ENCODE measurements at places on chromosomes 6 and 20.

- no peak overlapping the region for H3K4me3 ChIP-seq
- H3K27ac ChIP-seq = peak overlapping the region; percentile 7
- H3K36me3 ChIP-seq = peaks cover 8% of the 10 kb centered on the region
- DNase-seq = no peak
- H3K27me3 ChIP-seq = no peaks in the 10 kb centered on the region
Measured at GRCh38 chr6:13666194-13667105, 45.2 kb downstream of the RANBP9 start.

- no peak for DNase-seq
- H3K27ac ChIP-seq = no peak overlapping the region
- no peaks in the 10 kb centered on the region for H3K27me3 ChIP-seq
- H3K4me1 ChIP-seq = peaks cover 13% of the 10 kb centered on the region
- H3K4me3 ChIP-seq = no peak overlapping the region
Measured at GRCh38 chr6:42333612-42334011, 116.0 kb upstream of the MRPS10 start.

DNA sequence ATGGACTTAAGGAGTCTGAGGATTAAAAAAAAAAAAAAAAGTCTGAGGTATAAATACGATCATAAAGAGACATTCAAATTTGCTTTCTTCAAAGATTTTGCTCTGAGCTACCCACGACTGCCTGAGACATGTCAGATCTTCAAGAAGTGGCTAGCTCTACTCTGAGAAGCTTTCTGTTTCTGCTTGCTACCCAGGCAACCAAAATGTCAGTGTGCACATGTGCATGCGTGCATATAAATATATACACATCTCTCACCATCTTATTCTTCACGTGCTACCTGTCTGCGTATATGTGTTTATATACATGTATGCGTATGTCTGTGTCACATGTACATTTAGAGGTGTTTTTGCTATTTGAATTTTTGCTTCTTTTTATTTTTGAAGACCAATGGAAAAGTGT is 299.6 kb upstream of the STXBP5 start:
- no peak for DNase-seq
- peaks cover 18% of the 10 kb centered on the region for H3K4me1 ChIP-seq
- no peak overlapping the region for H3K4me3 ChIP-seq
- no peaks in the 10 kb centered on the region for H3K36me3 ChIP-seq
- H3K27me3 ChIP-seq = no peaks in the 10 kb centered on the region

DNA sequence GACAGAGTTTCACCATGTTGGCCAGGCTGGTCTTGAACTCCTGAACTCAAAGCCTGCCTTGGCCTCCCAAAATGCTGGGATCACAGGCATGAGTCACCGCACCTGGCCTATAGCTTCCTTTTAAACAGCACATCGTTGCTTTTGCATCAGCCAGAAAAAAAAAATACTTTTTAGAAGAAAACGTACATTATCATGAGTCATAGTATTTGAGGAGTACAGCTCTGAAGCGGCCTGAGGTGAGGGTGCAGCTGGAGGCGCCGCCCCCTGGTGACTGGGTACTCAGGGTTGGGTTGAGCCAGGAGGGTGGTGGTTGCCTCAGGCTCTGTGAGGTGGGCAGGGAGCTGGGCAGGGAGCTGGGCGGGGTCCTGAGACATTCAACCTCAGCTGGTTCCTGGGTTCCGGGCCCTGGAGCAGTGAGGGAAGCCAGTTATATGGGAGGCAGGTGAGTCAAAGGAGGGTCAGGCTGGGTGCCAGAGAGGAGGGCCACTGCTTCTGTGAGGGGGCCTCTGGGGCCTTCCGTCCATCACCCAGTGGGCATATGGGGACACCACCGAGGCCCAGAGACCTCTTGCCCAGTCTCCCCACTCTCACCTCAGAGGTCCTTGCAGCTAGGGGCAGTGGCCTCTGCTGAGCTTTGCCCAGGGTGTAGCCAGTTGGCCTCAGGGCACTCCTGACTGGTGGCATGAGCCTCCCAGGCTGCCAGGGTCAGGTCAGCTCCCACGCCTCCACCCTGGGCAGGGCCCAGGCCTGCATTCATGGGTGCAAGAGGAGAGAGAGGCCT is 11.7 kb upstream of the ID1 start:
- H3K27me3 ChIP-seq = no peaks in the 10 kb centered on the region
- no peak overlapping the region for H3K4me3 ChIP-seq
- H3K36me3 ChIP-seq = no peaks in the 10 kb centered on the region
- H3K27ac ChIP-seq = peak overlapping the region; percentile 96
- peaks cover 64% of the 10 kb centered on the region for H3K4me1 ChIP-seq
